Activated naive CD4-positive, alpha-beta T cell treated with Interleukin-2 at 50 U/mL for 16 hours (primary cell): ENCODE measurements at places on chromosomes 3 and 15.

GRCh38 chr15:59159210-59159609, 47.4 kb upstream of the LDHAL6B start:
- no peak for DNase-seq

- no peak for DNase-seq
Measured at GRCh38 chr3:53412953-53413352, 65.6 kb upstream of the DCP1A start.

DNA sequence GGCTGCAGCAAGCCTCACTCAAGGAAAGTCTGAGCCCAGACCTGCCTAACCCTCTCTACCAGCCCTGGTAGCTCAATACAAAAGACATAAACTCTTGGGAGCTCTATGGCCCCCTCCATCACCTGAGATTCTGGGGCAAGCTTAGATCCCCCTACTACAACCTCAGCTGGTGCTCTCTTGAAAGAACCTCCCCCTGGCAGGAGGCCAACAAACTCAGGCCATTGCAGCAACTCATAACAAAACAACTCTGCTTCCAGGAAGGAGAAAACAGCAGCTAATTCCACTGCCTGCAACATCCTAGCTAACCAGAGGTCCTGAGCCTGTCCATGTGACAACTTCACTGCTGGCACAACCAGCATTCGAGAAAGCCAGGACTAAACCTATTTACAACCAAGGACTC, 169.2 kb downstream of the ROBO1 start:
- no peak for DNase-seq

- no peak for DNase-seq
Measured at GRCh38 chr15:96146726-96147125, 183.8 kb upstream of the NR2F2 start.

- no peak for DNase-seq
Measured at GRCh38 chr15:98754657-98755022, 106.3 kb downstream of the IGF1R start.

DNA sequence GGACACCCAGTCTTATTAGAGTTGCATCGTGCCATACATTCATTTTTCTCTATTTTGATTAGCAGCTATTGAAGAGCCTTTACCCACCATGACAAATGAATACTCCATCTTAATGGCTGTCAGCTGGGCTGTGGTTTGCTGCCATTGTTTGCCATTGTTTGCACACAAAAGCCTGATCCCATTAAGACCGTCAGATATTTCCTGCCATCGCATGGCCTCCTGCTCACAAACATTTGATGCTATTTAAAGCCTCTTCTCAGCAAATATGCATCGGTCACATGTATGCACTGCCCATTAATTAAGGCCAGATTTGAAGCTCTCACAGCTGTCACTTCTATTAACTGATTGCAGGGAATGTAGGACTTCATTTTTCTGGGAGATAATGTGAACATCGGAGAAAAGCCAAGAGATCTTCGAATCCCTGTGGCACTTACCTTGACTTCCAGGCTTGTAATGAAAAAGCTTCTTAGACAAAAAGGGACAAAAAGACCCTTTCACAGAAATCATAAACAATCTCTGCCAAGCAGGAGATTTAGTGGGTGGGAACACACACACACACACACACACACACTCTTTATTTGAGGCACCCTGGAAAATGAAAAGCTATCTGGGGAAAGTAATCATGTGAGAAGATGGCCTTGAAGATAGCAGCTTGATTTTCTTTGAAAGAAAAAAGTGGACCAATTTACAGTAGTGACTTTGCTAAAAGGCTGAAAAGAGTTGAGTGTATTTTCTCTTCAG, 175.4 kb upstream of the NR2E3 start:
- no peak for DNase-seq

DNA sequence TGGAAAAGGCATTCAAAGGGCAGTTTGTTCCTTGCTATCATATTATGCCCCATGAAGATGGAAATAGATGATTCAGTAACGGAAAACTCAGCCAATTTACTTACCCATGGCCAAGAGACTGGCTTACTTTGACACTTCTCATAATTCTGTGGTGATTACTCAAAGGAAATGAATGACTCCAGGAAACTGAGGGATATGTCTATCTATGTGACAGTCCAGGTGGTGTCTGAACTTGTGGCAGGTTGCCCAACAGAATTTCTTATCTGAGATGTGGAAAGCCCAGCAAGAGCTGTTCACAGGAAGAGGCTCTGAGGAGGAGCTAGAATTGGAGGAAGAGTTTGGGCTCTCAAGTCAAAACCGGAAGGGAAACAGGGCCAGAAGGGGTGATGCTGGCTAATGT, 91.2 kb downstream of the KCNAB1 start:
- DNase-seq = no peak

DNA sequence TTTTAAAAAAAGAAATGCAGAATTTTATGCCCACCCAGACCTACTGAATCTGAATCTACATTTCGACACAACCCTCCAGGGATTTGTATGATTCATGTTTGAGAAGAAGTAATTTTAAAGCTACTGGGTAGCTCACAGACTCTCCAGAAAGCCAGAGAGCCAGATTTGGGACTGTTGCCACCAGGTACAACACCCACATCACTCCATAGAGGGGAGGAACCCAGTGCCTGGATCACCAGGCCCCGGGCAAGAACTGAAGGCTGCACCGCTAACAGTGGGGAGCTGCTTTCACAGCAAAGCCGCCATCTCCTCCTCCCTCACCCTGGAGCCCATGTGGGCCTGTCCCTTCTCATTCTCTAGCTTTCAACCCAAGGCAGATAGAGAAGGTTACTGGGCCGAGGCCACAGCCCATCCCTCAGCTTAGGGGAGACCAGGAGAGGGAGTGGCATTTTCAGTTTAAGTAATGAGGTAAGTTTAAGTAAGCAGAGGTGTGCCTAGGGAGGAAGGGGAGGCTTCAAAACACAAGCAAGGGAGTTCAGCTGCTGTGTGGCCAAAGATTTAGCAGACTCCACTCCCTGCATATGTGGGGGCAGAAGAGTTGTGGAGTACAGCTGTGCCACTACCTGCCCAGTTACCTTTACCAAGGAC, 109.8 kb downstream of the IL12A start:
- DNase-seq = no peak

GRCh38 chr3:120048355-120049041, 45.7 kb downstream of the GSK3B start:
- DNase-seq = no peak

DNA sequence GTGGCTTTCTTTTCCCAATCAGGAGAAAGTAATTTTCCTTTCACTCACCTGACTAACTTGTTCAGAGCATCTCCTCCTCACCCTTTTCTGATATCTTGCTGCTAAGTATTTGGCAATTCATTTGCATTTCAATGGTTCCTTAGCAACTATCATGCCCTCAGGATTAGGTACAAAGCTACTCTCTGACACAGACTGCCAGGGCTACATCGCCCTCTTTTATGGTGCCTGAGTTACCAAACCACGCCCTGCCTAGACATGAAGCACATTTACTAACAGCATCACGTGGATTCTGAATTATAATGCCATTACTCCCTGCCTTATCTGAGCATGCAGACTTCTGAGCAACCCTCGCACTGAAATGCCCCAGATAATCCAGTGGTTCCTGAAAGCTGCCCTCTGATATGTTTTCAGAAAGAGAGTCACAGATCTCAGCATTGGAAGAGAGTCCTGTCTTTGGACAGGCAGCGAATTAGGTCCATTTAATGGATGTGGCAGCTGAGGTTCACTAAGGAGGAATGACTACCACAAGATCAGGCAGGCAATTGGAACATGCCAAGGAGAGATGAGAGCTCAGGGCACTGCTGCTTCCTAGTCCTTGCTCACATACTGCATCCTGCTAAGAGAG, 14.5 kb downstream of the EPHB1 start:
- no peak for DNase-seq

DNA sequence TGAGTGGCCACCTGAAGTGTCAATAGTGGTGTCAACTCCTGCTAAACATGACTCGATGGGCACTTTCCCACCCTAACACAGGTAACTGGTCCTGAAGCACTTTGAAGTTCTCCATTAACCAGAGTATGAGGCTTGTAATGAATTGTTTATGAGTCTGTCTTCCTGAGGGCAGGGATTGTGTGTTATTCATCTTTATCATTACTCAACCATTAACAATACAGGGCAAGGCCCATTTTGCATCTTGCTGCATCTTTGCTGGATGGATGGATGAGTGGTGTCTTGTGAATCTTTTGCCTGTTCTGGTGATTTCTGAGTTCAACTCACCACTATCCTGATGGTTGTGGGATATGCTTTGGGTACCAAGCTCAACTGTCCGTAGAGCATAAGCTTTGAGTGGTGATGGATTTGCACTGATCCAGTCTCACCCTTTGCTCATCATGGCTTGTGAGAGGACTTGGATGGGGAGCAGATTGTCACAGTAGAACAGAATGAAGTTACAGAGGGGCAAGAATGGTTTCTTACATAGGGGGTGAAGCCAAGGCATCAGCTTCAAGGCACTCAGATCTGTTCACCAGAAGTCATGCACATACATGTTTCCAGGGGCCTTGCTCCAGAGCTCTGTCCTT, 22.3 kb upstream of the EPB42 start:
- no peak for DNase-seq

- no peak for DNase-seq
Measured at GRCh38 chr3:23611737-23612295, 193.9 kb upstream of the UBE2E1 start.
